ENCODE measurements at places on chromosomes 11 and 22.
A peak's percentile ranks its signal among the peaks of the same experiment; 100 is the strongest.

DNA sequence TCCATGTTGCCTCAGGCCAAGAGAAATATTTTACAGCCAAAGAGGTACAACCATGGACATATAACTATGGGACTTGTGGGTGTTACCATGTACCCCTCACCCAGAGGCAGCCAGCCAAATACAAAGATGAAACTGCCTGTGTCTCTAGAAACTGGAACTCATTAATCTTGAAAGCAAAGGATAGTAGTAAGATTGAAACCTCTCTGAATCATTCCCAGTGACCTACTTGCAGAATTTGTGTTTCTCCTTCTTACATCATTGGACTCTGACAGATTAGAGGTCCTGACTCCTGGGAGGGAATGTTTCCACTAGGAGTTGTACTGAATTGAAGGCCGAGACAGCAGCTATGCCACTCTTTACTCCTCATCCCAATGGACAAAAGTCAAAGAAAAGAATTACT lies 257.4 kb upstream of the UBASH3B start:
- DNase-seq = peak; percentile 6

DNA sequence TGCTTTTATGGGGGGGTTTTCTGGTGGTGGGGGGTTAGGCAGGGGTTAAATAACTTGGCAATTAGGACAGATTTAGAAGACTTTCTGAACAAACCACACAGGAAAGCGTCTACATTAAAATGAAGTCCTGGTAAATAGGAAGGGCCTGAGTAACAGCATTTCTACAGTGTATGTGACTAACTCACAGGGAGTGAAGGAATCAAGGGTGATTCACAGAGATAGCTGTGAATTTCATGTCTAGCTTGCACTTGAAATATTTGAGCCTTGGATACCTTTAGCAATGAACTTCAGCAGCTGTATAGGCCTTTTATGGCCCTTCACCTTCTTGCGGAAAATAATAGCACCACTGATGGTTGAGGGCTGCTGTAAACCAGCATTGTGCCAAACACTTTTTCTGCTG lies 26.1 kb upstream of the LDHA start:
- peak; percentile 78 for DNase-seq

DNA sequence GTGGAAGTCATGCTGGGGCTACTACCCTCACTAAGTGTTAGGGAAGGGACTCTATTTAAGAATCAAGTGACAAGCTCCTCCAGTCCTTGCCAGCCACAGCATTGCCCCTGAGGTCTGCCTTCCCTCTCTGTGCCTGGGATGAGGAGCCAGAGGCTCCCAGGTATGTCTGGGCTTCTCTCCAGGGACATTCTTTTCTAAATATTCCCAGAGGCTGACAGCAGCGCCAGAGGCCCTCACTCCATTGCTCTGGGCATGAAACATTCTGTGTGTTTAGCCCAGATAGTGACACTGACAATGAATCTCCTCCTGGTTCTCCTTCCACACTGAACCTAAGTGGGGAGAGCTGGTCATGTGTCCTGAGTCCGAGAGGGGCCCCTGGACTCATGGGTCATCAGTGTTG lies 2.2 kb downstream of the OR51E1 start:
- DNase-seq = no peak

GRCh38 chr11:44177905-44178304 lies 82.4 kb downstream of the EXT2 start:
- no peak for DNase-seq

GRCh38 chr11:108985236-108985944 lies 320.5 kb downstream of the DDX10 start:
- DNase-seq = no peak

DNA sequence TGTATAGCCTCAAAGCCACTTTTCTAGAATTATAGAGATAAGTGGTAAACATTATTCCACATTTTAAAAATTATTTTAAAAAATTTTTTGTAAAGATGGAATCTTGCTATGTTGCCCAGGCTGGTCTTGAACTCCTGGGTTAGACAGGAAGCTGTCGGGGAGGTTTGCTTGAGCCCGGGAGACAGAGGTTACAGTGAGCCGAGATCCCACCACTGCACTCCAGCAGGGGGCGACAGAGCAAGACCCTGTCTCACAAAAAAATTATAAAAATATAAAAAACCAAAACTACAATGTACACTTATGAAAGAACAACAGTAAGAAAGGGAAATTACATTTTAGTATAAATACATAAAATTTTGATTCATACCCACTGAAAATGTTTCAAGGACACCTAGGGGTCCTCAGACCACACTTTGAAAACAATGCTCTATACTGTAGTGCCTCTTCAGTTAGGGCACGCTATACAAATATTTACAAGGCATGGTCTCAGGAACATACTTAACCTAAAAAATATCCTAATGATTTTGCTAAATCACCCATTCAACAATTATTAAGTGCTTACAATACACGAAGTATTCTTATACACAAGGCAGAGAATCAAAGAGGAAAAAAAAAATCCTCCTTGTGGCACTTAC lies 111.2 kb downstream of the MRTFA start:
- DNase-seq = no peak

DNA sequence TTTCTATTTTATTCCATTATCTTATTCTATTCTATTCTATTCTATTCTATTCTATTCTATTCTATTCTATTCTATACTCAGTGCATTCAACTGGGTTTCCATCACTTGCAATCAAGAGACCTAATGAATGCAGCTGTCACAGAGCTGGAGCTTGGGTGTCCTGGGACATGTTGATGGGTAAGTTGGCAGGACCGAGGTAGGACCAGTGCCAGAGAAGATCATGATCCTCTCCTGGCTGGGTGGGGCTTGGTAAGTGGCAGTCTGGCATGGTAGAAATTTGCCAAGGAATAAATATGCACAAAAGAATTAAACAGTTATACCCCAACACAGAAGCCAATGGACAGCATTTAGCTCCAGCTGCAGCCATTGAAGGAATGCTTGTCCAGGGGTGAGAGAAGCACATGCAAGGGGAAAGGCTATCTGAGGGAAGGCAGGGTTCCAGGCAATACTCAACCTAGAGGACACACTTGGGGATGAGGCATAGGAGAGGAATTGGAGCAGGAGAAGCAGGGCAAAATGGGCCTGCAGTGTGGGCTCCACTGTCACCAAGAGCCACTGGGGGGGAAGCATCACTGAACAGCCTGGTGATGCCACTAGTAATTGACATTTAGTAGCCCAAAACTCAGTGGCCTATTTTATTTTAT lies 97.0 kb upstream of the CD82 start:
- no peak for DNase-seq

- no peak for DNase-seq
Measured at GRCh38 chr22:28408709-28409108, 270.9 kb downstream of the TTC28 start.

- no peak for DNase-seq
Measured at GRCh38 chr11:19018901-19019300, 41.6 kb downstream of the MRGPRX2 start.

DNA sequence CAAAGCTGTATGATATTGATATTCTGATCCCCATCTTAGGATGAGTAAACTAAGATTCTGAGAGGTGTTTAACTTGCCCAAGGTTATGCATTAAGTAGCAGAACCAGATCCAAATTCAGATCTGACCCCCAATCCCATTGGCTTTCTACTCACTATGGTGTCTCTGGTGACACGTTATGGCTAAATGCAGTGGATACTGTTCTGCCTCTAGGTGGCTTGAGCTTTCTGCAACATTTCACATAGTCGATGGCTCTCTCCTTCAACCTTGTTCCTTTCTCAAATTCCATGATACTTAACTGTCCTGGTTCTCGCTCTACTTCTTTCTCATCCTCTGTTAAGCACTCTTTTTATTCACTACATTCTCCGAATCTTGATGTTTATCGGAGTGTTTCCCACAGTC lies 9.4 kb downstream of the C11orf97 start:
- no peak for DNase-seq

DNA sequence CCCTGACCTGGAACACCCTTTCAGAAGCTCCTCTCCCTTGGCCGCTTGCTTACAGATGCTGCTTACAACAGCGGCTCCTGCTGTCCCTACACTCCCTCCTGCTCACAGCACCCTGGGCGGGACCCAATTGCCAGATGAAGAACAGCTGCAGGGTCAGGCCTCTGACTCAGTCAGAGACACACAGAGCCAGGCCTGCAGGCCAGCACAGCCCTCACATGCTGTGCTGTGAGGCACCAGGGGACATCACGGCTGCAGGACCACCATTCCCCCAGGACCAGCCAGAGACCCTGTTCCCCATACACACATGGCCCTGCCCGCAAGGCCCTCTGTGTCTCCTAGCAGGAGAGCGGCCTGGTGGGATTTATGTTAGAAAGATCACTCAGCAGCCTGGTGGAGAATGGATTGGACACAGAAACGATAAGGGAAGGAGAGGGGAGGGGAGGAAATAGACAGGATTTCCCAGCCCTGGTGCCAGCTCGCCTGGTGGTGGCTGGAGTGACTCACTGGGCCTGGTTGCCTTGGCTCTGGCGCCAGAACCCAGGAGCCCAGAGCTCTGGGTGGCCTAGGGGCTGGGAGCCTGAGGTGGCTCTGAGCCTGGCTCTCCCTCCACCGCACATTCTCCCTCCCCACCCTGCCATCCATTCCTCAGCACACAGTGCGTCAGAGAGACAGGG lies 6.7 kb downstream of the CAPN5 start:
- DNase-seq = peak; percentile 74

DNA sequence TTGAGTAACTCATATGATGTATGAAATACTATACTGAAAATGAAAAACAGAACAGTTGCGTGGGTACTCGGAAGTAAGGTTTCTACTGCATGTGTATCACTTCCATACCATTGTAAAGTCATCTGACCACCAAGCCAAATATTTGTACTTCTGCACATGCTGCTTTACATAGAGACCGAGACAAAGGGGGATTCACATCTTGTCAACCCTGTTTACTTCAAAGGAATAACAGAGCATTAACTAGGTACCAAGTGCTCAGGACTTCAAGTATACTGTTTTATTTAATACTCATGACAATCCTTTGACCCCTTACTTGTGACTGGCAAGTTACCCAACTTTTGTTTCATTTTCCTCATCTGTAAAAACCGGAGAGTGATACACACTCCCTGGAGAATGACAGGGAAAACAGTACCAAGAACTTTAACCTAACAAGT lies 9.9 kb downstream of the MAPK1 start:
- no peak for DNase-seq

DNA sequence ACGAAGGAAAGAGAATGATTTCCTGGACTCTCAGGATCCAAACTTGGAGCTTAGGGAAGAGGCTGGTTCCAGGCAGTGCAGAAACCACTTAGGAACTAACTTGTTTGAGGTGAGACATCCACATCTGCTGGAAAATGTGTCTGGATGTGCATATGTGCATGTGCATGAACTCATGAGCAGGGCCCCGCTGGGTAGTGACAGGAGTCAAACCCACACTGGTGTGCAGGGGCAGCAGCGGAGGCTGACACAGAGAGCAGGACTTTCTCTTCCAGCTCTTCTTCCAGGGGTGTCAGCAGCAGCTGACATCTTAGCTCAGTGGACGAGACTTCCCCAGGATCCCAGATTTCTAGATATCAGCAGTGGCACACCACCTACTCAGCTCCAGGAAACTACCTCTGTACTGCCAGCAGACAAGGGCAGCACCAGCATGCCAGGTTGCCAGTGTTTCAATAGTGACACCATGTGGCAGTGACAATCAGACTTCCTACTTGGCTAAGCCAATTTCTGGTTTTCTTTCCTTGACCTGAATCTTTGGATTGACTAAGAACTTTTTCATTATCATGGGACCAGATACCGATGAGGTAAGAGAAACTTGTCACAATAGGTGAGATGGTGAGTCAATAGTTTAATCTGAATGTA lies 227.5 kb upstream of the ZC3H12C start:
- no peak for DNase-seq

GRCh38 chr22:47088480-47089158 lies 326.2 kb downstream of the TBC1D22A start:
- no peak for DNase-seq

GRCh38 chr11:13335319-13335718 lies 57.7 kb downstream of the BMAL1 start:
- DNase-seq = peak; percentile 42

GRCh38 chr11:1872267-1872985 lies 19.3 kb downstream of the PRR33 start:
- DNase-seq = no peak

- DNase-seq = no peak
Measured at GRCh38 chr11:100712583-100712982, 25.5 kb downstream of the ARHGAP42 start.

DNA sequence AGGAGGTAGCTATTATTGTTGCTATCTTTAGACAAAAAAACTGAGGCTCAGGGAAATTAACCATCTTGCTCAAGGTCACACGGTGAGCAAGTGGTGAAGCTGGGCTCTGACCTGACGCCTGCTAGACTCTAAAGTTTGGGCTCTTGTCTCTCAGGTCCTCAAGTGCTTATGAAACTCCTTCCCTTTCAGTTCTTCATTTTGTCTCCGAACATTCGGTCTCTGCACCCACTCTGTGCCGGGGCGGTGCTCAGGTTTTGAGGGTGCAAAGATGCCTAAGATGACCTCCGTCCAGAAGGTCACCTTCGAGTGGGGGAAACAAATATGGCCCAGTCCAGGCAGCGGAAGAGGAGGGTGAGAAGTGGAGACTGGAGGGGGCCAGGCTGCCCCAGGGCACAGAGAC lies 16.0 kb downstream of the OVOL1 start:
- no peak for DNase-seq

GRCh38 chr11:71182791-71183677 lies 69.3 kb downstream of the SHANK2 start:
- DNase-seq = no peak

GRCh38 chr11:2149864-2150847 lies 10.9 kb downstream of the INS start:
- DNase-seq = no peak

DNA sequence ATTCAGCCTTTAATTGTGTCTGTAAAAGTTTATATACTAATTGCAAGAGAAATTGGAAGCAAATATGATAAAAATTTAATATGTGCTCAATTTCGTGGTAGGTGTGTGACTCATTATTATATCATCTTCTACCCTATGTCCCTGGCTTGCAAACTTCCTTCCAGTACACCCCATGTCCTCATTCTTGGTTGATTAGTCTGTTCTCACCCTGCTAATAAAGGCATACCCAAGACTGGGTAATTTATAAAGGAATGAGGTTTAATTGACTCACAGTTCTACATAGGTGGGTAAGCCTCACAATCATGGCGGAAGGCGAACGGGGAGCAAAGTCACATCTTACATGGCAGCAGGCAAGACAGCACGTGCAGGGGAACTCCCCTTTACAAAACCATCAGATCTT lies 11.9 kb downstream of the MRGPRX3 start:
- DNase-seq = peak; percentile 36

- DNase-seq = peak; percentile 52
Measured at GRCh38 chr11:95283650-95284049, 52.6 kb upstream of the SESN3 start.

DNA sequence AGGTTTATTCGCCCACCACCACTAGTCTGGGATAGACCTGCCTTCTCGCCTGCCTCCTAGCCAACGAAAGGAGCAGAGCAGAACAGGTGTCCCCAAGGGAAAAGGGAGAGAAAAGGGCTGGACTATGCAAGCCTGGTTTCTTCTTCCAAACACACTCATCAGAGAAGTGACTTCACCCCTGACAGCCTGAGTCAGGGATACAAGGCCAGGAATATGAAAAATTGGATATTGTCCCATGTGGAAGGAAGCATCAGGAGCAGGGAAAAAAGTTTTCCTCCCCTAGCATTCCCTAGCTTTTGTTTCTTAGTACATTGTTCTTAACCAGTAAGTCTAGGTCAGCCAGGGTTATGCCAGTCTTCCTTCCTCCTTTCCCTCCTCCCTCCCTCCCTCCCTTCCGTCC lies 56.9 kb upstream of the TNRC6B start:
- DNase-seq = no peak

All from NCI-H226 (cell line).